ENCODE measurements at places on chromosomes 6 and 20.
A peak's percentile ranks its signal among the peaks of the same experiment; 100 is the strongest.

GRCh38 chr6:26607434-26608230 lies 10.9 kb downstream of the ABT1 start:
- peak; percentile 75 for DNase-seq

DNA sequence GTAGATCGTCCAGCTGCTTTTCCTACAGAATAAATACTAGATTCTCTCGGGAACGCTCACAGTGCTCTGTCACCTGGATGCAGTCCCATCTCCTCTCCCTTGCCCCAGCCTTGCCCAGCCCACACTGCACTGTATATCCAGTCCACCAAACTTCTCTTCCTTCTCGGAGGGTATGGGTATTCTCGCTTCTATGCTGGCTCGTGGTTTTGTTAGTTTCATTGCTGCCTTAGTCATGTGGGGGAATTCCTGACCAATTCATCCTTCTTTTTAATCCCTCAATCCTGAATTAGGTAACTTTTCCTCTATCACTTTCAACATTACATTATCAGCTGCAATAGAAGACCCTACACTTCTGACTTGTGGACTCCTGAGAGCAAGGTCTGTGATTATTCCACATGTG lies 252.4 kb downstream of the GMDS start:
- no peak for DNase-seq

GRCh38 chr6:48610846-48611245 lies 499.8 kb upstream of the PTCHD4 start:
- no peak for DNase-seq

GRCh38 chr20:4549711-4550259 lies 171.9 kb upstream of the PRND start:
- no peak for DNase-seq

DNA sequence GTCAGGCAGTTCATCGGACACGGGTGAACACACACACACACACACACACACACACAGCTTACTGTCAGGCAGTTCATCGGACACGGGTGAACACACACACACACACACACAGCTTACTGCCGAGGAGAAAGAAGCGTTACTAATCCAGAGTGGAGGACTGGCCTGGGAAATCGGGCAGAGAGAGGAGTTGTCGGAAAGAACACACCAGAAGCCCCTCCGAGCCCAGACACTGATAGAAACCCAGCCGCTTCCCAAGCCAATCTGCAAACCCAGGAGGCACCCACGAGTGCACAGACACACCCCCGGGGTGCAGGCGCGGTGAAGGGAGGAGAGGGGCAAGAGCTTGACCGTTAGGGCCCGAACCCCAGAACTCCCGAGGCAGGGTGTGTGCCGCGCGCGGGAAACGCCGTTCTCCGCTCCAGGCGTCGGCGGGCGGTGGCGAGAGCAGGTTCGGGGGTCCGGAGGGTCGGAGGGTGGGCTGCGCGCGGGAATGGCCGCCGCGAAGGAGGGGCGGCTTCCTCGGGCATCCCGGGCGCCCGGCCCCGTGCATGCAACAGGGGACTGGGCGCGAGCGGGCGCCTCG lies 636 bp downstream of the ELOVL2 start:
- no peak for DNase-seq

DNA sequence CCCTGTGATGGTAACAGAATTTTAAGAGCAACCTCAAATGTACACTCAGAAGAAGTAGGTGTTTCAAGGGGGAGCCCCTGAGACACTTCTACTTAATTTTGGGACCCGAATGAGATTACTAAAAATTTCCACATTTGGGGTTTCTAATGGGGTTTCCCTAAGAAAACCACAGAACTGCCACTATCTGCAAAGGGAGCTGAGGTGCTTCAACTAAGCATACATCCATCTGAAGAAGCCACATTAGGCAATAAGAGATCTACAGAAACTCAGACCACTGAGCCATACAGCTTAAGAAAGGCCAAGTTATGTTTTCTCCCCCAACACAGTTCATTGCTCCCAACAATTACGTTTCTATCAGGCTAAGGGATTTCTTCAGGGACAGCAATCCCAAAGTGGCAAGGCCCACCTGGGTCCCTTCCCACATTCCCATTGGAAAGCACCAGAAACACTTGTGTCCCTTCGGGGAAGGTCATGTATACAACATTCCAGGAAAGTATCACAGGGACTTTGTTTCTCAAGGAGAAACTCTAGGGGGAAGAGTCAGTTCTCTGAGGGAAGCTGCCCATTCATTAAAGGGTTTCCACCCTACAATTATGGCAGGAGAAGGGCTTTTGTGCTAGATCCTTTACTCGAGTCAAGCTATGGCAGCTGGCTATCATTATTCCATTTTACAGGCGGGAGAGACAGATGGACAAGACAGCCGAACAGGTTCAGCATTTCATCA lies 5.0 kb downstream of the BCL2L1 start:
- DNase-seq, result no peak

DNA sequence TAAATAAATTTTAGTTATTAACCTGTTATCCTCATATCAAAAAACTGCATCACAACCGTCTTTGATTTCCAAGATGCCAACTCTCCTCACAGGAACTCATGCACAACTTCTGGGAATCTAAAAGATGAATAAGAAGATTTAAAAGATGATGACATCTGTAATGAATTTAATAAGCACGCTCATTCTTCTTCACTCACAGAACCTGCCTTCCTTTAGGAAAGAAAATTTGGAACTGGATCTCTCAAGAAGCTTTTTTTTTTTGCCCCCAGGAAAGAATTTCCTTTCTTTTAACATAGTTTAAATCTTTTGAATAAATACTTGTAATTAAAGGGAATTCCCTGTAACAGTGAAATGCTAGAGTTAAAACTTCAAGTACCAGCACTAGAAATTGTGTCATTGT lies 161.5 kb downstream of the HIVEP2 start:
- no peak for DNase-seq

- DNase-seq, result no peak
These were observed 26.5 kb downstream of the GHRH start for GRCh38 chr20:37235065-37235464.

DNA sequence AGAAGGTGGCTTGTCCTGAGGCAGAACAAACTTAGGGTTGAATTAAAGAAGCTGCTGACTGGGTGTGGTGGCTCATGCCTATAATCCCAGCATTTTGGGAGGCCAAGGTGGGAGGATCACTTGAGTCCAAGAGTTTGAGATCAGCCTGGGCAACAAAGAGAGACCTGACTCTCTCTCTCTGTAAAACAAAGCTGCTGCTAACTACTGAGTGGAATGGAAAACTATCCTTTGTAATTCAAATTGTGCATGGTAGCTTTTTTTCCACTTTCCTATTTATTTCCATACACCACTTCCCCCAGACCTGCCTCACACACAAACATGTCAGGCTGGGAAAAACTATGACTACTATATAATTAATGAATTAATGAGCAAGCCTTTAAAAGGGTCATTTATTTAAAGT lies 437.1 kb downstream of the CDC5L start:
- no peak for DNase-seq

DNA sequence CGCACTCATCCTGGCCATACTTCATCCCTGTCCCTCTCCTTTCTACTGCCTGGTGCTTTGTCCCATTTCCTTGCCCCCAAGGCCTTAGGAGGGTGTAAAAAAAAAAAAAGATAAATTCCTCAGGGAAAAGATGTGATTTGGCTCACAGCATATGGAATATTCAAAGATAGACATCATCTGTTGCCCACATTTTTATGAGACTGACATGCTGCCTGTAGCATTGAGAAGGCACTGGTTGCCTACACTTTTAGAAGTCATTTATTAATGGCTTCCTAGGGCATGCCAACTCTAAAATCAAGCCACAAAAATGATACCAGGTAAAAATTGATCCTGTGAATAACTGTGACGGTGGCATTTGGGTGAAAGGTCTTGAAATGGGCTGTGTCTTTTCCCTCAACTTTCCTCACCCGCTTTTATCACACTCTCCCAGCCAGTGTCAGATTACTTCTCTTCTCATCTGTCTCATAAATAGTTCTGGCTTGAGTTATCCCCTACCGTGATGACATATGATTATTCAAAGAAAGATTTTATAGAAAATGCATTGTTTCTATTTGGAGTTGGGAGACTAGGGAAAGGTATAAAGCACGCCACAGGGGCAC lies 139.4 kb downstream of the CARMIL1 start:
- DNase-seq, result no peak

DNA sequence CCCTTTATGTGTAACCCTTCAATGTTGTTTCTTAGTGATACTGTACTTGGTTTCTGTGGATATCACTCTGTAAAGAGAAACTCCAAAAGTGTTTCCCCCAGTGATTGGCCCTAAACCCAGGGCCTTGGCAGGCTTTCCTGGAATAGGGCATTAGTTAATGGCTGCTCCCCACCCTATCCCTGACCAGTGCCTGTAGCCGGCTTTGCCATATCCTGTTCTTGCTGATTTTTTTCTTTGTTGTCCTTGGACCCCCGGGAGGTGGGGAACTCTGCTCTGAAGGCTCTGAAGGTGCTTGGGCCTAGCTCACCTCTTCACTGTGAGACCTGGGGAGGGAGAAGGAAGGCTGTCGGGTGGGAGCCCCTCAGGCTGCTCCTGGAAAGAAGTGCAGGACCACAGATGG lies 120.1 kb downstream of the TCP11 start:
- no peak for DNase-seq

- no peak for DNase-seq
These were observed 71.8 kb downstream of the RIOK1 start for GRCh38 chr6:7461416-7461815.

GRCh38 chr6:6730831-6731230 lies 142.3 kb downstream of the LY86 start:
- no peak for DNase-seq

Data from activated effector memory CD4-positive, alpha-beta T cell treated with anti-CD3 and anti-CD28 coated beads, Interleukin-2, amount 50 U/mL, for 16 hours (primary cell).